ENCODE measurements at places on chromosomes 1 and 21.

DNA sequence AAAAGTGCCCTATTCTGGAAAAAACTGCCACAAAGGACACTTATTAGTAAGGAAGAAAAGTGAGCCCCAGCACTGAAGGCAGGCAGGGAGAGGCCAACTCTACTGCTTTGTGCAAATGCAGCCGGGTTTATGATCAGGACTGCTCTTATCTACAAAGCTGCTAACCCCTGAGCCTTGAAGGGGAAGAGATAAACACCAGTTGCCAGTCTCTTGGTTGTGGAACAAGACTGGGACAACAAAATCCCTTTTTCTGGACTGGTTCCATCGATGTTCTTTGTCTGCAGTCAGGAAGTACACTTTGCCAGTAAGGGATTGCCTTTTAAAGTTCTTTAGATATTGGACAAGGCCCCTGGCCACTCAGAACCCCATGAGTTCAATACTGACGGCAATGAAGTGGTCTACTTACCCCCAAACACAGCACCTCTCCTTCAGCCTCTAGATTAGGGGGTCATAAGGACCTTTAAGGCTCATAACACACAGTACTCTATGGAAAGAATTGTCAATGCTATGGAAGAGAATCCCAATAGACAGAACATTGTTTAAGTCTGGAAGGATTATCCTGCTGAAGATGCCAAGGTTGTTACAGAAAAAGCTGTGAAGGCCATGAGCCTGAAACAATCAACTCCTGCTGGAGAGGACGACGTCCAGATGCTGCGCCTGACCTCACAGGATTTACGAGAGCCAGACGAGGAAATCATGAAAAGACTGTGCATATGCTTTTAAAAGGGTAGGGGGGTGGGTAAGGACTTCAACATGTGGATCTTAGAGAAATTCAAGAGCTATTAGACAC is 43.6 kb downstream of the GNB1 start:
- DNase-seq, result no peak

DNA sequence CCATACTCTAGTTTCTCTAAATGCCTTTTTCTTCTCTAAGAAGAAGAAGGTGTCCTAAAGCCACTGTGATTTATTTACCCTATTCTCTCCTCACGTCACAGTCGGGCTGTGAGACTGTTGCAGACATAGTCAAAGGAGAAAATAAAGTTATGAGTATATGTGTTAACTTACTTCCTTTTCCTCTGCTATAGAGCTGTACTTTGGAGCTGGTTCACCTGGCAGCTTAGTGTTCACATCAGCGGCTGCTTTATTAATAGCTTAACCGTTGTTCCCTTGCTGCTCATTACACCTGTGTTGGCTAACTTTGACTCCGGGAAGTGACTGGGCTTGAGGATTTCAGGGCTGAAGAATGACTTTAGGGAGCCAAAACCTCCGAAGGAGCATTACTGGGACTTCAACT is 3.6 kb downstream of the PFKFB2 start:
- no peak for DNase-seq

- no peak for DNase-seq
These were observed 14.3 kb downstream of the TSPAN2 start for GRCh38 chr1:115074839-115075534.

DNA sequence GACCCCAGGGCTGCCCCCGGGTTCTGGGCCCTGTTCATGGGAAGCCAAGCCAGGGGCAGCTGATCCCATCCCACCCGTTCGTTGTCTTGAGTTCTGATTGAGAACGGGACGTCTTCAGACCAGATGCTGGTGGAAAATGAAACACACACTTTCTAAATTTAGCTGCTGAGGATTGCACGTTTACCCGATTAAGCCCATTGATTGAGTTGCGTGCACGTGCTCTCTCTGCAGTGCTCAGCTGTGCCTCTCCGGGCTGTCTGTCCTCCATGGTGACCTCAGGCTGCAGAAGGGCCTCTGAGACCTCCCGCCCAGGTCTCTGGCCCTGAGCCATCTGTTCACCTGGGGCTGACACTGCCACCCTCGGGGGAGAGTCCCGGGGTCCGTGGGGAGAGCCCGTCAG is 27.0 kb upstream of the PEX10 start:
- DNase-seq, result no peak

DNA sequence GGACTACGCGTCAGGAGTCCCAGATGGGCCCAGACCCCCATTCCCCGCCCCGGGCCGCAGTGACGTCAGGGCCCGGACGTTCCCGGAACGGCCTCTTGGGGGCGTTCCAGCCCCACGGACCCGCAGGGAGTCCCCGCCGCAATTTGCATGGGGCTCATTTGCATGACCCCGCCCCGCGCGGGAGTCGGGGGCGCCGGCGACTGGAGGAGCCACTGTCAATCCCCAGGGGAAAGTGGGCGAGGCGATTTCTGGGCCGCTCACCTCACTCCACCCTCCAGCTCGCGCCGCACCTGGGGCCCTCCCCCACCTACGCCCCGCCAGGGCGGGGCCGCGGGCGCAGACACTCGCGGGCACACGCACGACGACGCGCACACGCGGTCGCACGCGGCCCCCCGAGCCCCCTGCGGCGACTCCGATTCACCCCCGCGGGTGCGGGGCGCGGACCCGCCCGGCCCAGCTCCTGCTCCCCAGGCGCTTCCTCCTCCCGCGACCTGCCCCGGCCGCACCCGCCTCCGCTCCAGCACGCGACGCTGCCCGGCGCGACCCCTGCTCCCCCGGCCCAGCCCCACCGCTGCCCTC is 13.2 kb downstream of the AGRN start:
- DNase-seq, result peak; percentile 73

Measured in stimulated activated CD8-positive, alpha-beta memory T cell treated with anti-CD3 and anti-CD28 coated beads, Interleukin-2, amount 100 ng/mL, for 1 hour (primary cell).